Right hindlimb (tissue), 1 donor: ENCODE measurements at places on chromosomes 2 and 18.
A peak's percentile ranks its signal among the peaks of the same experiment; 100 is the strongest.

DNA sequence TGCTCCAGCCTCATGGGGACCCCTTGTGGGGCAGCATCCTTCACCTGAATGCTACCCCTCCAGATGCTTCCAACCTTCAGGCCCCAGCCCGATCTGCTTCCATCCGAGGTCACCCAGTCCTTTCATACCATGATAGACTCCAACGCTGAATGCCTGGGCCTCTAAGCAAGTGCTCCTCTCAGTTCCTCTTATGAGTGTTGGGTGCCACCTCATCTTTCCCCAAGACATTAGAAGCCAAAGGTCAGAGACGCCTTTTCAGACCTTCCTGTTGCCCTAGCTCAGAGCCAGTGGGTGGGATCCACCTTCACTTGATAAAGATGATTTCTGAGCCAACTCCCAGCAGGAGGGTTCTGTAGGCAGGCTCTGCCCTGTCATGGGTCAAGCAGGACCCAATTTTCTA lies 174.5 kb upstream of the MGAT5 start:
- no peak for DNase-seq

- no peak for DNase-seq
These were observed 9.6 kb upstream of the PELI1 start for GRCh38 chr2:64153811-64154210.

- DNase-seq, result no peak
These were observed 27.2 kb downstream of the KIF1A start for GRCh38 chr2:240792629-240793312.

- DNase-seq, result no peak
These were observed 36.6 kb downstream of the CASP10 start for GRCh38 chr2:201219328-201220096.

DNA sequence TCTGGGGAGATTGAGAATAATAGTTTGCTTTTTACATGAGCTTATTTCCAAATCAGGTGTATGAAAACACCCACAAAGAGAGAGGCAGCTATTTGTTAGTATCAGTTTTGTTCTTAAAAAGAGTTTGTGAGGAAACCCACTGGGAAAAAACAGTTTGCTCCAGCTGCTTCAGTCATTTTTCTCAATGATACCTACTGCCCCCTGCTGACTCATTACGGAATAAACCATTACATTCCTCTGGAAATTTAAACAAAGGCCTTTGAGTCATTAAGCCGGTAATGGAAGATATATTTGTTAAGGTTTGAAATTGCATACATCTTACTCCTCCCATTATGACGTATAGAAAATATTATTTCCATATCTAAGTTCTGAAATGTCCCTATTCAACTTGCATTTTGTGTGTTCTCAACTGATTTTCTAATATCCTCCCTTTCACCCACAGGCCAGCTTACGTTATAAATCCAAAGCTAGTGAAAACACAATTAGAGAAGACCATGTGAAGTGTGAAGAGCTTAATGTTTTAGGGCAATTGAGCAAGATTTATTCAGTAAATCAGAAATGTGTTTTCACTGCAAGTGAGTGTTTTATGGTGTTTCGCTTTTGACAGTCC lies 761.6 kb downstream of the DSC3 start:
- DNase-seq, result no peak

DNA sequence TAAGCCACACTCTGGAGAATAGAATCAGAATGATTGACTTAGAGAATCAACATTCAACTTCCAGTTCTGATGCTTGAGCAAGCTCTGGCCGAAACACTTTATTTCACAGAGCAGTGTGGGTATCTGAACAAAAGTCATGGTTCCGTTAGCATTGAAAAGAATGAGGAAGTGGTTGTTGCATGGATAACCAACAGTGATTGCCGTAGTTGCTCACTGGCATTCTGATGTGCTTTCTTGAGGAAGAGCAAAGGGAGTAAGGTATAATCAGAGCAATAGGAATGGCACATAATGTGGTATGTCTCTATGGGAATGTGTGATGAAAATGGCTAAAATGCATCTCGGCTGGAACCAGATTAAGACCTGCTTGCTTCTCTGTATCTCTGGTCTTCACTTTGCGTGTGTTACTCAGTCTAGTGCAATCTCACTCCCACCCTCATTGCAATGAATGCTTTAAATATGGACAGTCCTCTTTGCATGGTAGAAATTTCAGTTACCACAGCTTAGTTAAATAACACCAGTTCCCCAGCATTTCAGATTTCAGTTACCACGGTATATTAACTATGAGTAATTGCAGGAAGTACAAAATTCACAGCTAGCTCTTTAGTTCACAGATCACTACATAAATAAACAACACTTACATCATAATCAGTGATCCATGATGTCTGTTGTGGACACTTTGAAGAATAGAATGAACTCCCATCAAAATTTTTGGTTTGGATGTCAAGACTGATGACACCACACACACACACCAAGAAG lies 7.8 kb upstream of the RAB12 start:
- DNase-seq, result no peak

- no peak for DNase-seq
These were observed 105.6 kb upstream of the REV1 start for GRCh38 chr2:99595373-99595772.

DNA sequence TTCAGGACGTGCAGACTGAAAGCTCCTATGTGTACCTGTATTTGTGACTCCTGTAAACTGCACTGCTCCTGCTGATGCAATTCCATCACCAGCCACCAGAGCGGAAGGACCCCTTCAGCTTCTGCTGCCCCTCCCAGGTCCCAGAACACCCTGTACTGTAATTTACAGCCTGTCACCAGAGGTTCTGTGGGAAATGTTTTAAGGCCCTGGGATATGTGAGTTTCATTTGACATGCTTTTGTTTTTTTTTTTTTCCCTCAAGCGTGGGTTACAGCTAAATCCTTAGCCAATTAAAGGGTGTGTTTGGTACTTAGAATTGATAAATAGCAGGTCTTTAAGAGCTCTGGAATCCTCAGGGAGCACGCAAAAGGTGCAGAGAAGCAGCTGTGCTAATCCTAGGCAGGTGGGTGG lies 79.4 kb downstream of the KCTD1 start:
- no peak for DNase-seq

DNA sequence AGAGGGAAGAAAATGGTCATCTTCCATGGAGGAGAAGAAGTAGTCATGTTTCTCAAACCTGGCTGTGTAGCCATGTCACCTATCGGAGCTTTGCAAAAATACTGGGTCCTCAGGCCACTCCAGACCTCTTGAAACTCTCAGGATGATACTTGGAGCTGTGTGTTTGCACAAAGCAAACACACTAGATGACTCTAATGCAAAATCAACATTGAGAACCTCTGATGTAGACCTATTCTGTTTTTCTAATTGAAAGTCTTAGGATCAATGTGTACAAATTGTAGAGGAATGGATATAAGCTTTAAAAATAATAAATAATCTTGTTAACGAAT lies 444.3 kb downstream of the RND3 start:
- DNase-seq, result no peak

DNA sequence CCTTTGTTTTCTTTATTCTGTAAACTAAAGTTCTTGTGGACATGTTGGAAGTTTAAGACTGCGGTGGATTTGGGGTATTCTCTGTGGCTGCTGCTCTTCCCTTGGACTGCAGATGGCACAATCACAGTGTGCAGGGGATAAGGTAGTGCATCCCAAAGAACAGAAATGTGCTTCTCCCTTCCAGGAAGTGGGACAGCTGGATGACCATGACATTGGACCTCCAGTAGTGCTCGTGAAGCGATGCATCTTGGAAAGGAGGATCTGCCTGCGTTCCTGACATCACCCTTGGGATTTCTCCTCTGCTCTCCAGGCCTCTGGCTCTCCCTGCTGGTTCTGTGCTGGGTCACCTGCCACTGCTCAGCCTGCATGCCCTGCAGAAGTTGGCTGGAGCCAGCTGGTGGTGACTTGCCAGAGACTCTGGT lies 109.9 kb downstream of the SLC4A3 start:
- DNase-seq, result peak; percentile 67

- DNase-seq, result no peak
These were observed 2.6 kb downstream of the SEC11C start for GRCh38 chr18:59142274-59142673.

GRCh38 chr2:67572721-67573435 lies 175.7 kb downstream of the ETAA1 start:
- no peak for DNase-seq

DNA sequence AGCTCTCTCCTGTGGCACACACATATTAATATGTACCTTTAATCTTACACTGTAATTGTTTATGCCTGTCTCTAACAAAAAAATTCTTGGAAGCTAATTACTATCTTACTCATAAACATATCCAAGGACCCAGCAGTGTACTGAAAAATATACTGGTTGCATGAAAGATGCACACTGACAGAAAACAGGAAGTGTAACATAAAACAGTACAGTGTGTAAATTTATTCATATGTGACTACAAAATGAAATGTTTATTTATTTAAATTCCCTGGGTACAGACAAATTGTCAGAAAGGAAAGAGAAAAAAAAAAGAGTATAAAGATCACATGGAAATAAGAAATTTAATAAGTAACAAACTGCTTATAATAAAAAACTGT lies 28.5 kb downstream of the TMEM131 start:
- no peak for DNase-seq

DNA sequence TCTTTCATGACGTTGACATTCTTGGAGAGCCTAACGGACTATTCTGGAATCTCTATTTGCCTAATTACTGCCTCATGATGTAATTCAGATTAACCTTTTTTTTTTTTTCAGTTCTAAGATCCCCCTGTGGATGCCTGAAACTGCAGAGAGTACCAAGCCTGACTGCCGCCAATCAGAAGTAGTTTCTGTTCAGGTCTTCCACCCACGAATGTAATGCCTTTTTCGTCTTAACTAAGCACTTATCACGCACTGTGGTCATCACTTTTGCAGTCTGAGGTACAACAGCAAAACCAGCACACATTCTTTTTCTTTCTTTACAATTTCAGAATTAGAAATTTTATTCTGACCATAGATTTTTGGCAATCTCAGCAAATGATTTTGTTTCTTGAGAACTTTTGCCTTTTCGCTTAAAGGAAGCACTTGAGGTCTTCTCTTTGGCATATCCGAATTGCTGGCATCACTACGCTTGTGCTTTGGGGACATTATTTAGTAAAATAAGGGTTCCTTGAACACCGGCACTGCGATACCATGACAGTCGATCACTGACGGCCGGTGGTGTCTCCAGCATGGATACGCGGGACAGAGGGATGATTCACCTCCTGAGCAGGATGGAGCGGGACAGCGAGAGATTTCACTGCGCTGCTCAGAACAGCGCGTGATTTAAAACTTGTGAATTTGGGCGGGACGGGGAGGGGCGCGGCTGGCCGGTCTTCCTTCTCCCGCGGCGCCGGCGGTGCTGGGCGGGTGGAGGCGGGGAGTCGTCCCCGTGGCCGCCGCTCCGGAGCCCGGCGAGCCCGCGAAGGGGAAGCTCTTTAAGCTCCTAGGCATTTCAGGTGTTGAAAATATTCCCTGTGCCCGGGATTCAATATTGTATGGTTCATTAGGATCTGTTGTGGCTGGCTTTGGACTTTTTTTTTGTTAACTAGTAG lies 32.0 kb upstream of the GPR55 start:
- peak; percentile 58 for DNase-seq

DNA sequence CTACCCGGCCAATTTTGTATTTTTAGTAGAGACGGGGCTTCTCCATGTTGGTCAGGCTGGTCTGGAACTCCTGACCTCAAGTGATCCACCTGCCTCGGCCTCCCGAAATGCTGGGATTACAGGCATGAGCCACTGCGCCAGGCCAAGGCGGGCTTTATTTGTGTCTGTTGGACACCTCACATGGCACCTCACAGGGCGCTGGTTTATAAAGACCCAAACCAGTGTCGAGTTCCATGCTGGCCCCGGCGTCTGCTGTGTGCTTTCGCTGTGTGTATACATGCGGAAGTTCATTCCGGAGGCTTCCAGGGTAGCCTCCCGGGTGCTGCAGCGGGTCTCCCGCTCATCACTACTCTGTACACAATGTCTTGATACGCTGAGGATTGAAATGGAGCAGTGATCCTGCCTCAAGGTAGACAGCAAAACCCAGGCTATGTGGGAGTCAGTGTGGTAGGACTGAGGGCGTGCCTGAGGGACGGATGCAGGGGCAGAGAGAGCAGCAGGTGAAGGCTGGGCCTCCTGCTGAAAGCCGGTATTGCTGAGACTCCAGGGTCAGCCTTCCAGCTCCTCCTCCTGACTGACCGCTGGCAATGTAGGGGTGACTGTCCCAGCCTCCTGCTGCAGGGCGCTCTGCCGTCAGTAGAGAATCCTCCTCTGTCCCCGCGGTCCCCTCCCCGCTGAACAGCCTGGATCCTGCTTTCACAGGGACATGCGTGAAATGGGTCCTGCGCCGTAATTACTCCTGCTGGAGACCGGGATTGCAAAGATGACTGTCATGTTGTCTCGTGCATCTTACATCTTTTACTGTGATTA lies 22.7 kb downstream of the LDLRAD4 start:
- no peak for DNase-seq

- peak; percentile 9 for DNase-seq
These were observed 32.1 kb downstream of the ADRA2B start for GRCh38 chr2:96083989-96084857.

DNA sequence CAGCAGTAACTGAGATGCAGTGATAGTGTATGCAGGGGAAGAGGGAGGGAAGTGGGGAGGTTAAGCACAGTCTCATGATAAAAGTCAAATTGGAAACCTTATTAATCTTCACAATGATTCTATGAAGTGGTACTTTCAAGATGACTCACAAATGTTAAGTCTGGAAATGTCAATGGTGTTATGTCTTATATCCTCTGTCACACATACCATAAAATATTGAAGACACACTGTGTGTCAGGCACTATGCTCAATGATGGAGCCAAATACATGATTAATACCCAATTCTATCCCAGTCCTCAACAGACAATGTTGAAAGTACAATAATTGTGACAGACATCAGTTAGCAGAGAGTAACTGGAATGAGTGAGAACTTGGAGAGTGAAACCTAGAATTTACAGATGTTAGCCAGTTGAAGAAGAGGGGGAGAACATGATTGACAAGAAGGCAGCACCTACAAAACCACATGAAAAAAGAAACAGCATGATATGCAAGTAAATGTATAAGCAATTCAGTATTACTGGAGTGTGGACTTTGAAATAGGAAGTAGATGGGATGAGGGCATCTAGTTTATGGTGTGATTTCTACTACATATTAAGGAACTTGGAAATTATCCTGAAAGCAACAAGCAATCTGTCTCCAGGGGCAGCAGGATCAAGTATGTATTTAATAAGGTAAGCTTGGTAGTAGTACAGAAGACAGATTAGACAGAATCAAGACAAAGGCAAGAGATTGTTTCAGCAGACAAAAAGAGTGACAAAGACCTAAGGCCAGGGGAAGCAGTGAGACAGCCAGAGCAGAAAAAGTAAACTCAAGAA lies 107.6 kb downstream of the STRN start:
- DNase-seq, result no peak
